ENCODE measurements at places on chromosomes 5 and 9.

- no peak for DNase-seq
These were observed 87.8 kb upstream of the HSPA9 start for GRCh38 chr5:138663009-138663408.

- DNase-seq, result no peak
These were observed 294.9 kb downstream of the NR3C1 start for GRCh38 chr5:143108498-143109128.

DNA sequence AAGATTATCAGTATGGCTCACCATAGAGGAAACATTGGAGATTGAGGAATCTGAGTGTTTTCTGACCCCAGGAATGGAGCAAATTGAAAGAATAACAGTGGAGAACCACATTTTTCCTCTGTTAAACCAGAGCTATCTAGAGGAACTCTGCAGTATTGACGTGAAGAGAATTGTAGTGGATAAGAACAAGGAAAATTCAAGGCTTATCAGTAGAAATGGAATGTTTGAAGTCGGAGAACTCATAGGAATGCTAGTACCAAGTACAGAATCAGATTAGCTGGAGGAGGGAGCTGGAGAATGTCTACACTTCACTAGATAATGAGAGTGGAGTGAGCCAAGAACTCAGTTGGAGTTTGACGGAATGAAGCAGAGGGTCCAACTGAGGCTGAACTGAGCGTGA lies 50.3 kb downstream of the SNCAIP start:
- DNase-seq, result no peak

DNA sequence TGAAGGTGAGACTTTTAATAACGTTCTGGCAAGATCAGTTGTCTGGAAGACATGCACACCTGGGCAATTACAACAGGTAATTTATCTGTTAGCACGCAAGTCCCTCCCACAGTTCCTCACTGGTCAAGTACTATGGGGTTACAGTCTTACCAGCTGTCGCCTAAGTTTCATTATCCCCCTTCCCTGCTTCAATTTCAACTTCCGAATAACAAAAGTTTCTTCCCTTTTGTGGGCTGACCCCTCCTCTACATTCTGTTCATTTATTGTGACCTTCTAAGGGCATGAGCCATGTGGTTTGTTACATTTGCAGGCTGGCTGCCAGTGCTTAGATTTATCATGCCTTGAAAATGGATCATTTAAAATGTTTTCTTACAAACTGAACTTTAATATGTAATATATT lies 16.5 kb downstream of the GAPT start:
- DNase-seq, result no peak

DNA sequence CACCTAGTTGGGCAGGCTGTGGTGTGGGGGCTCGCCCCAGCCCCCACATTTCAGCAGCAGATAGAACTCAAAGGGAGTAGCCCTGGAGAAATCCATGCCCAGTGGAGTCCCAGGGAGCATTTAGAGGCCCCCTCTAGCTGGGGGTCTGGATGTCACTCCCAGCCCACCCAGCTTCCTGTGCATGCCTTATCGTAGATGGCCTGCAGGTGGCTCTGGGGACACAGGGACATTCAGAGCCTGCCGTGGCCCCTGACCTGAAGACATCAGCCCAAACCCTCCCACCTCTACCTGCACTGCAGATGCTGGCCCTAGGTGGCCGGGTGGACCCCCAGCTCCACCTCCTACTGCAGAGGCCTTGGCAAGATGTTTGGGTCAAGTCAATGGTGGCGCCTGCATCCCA lies 49.0 kb upstream of the LMX1B start:
- no peak for DNase-seq

- no peak for DNase-seq
These were observed 194.5 kb upstream of the DAB2 start for GRCh38 chr5:39619168-39619818.

- DNase-seq, result no peak
These were observed 19.3 kb downstream of the PCSK5 start for GRCh38 chr9:75909776-75910175.

- DNase-seq, result peak; percentile 73
These were observed at the start of gene CLTB for GRCh38 chr5:176415952-176416924. CLTB (minus strand) TSS chr5:176416539; CDS start chr5:176416363, 176 bp downstream.

GRCh38 chr5:68848091-68848490 lies 245.7 kb upstream of the SLC30A5 start:
- DNase-seq, result no peak

DNA sequence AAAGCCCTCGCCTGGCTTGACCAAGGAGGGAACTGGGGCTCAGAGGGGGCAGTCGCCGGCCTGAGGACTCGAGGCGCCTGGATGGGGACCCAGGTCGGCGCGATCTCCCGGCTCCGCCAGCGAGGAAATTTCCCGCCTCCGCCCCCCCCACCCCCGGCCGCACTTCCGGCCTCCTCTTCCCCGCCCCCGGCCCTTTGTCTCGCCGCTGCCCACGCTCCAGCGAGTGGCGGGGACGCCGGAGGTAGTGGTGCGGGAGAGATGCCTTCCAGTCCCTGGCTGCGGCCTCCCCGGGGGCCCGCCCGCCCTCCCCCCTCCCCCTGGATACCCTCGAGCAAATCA lies 448 bp upstream of the GPRIN1 start:
- no peak for DNase-seq

DNA sequence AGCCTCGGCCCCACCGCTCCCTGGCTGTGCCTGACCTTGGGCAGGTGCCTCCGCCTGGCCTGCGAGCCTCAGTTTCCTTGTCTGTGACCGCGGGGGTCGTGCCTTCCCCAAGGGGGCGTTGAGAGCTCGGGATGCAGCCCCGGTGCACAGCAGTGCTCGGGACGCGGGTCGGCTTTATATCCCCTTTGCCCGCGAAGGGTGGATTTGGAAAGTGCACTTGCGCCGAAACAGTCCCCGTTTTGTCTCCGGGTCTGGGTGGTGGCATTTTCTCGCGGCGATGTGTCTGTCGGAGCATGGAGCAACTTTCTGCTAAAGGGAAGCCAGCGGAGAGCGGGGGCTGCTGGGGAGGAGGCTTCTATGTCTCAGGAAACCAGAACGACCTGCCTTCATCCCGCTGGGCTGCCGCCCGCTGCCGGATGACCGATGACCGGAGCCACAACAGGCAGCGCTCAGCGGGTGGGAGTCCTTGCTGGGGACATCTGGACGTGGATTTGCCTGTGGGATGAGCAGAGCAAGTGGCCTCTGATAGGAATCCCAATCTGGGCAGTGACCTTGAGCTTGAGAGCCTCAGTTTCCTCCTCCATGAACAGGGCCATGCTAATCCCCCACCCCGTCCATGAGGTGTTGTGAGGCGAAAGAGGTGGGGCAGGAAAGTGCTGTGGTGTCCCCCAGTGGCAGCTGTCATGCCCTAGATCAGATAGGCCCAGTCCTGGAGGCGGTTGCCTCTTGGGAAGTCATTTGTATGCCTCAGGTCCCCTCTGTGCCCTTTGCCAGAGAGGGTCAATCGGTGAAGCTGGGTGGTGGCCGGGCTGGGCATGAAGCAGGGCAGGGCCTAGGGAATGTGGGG lies 651 bp downstream of the HRH2 start:
- DNase-seq, result no peak

DNA sequence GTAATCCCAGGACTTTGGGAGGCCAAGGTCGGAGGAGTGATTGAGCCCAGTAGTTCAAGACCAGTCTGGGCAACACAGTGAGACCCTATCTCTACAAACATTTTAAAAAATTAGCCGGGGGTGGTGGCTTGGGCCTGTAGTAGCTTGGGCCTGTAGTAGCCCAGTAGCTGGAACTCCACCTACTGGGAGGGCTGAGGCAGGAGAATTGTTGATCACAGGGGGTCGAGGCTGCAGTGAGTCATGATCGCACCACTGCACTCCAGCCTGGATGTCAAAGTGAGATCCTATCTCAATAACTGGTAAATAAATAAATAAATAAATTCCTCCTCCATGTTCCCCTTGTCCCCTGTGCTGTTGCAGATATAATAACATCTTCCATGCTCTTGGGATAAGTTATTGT lies 14.3 kb downstream of the VCAN start:
- DNase-seq, result no peak

- DNase-seq, result no peak
These were observed 55.4 kb upstream of the GARNL3 start for GRCh38 chr9:127209220-127209619.

DNA sequence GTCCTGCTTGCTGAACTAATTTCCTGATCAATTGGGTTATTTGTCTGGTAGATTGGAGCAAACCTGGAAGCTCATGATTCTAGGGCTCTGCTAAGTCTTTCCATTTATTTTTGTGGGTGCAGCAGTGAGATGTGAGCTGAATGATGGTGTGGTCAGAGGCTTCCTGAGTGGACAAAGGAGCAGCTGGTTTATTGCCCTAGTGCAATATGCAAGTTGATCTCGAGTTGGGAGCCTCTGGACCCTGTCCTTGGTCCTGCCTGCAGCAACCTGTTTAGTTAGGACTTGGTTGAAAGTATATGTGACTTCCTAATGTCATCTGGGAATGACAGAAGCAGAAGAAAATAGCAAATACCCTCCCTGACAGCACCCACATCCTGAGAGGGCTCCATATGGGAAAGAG lies 4.2 kb upstream of the UNC5A start:
- no peak for DNase-seq

- DNase-seq, result no peak
These were observed 114.8 kb downstream of the ZNF622 start for GRCh38 chr5:16350816-16351215.

GRCh38 chr5:95812074-95812471 lies 10.5 kb downstream of the GLRX start:
- no peak for DNase-seq

GRCh38 chr9:37283730-37284325 lies 138.7 kb upstream of the GRHPR start:
- no peak for DNase-seq

DNA sequence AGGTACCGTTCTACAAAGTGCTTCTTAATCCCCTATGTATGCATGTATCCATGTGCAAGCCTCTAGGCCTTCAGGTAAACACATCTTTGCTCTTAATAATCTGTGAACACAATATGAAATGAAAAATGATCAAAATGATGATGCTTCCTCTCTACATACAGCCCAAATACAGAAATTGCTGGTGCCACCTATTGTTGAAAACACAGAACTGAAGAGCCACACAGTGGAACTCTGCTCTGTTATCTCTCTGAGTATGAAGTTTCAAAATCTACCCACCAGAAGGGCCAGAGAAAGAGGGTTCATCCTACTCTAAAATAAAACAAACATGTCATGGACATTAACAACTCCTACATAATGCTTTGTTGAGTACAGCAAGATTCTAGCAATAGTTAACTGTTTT lies 71.3 kb downstream of the GLIS3 start:
- no peak for DNase-seq

DNA sequence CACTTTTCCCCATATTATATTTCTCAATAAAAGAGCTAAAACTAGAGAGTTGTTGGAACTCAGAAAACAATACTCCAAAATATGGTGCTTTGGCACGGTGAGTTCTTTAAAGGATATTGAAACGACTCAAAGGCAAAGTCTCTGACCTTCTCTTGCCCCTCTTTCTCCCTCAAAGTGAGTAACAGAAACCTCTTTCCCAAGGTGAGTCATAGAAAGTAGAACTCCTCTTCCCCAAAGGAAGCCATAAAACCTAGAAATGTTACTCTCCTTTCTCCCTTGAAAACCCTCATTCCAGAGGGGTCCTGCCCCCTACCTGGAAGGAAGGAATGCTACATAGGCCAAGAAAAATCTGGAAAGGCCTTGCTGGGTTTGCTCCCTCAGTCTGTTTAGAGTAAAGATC lies 47.5 kb downstream of the RAPGEF6 start:
- DNase-seq, result no peak

GRCh38 chr5:151383011-151383410 lies 35.7 kb upstream of the SLC36A2 start:
- no peak for DNase-seq

DNA sequence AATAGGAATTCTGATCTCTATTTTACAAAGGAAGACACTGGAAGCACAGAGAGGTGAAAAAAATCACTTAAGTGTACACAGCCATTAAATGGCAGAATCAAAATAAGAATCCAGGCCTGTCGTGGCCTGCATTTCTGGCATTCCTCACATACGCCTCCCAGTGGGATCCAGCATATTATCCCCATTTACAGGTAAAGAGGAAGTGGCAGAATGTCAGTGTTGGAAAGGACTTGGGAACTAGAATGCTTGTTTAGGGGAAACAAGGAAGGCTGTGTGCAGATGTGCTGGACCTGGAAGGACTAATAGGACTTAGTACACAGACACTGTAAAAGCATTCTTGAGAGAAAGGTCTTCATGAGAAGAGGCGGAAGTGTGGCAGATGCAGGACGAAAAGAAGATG lies 241.8 kb downstream of the TRIM32 start:
- DNase-seq, result no peak

- DNase-seq, result no peak
These were observed 2.2 kb upstream of the MEGF9 start for GRCh38 chr9:120716483-120716882.

DNA sequence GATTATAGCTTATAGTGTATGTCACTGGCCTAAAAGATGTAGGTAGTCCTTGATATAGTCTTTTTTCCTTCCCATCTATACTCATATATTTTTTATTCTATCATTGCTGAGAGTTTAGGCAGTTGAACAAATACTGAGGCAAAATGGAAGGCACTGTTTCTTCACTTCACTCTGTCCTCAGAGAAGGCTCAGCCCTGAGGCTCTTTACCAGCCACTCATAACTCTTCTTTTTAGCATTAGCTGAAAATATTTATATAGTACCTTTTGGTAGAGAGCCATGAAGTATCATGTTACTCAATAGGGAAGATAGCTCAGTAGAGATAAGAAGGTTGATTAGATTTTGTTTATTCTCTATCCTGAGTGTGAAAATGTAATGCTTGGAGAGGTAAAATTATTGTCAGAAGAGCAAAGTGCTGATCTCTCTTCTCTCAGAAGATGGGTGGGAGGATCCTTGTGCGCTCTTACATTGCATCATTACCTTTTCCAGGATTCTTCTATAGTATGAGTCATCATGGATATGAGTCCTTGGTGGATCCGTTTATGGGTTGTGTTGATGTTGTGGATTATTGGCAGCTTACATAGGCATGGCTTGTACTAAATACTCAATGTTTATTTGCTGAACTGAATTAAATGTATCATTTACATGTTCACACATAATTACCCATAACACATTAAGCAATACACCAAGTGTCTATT lies 88.1 kb downstream of the ANXA1 start:
- DNase-seq, result no peak

DNA sequence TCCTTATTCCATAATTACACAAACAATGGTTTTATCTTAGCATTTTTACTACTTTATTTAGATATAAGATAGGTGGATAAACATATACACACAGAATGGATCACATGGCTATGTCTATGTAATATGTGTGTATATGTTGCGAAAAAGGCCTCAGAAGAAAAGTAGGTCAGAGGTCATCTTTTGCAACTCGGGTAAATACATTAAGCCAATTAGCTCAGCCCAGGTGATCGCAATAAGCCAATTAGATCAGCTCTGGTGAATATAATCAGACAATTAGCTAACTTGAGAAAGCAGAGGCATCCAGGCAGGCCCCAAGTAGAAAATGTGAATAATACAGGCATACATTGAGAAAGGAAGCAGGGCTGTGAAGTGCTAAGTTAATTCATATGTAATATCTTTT lies 24.3 kb downstream of the SLCO4C1 start:
- DNase-seq, result no peak

- DNase-seq, result no peak
These were observed 35.9 kb downstream of the CEP120 start for GRCh38 chr5:123387313-123387712.

GRCh38 chr5:128252196-128252595 lies 168.6 kb downstream of the SLC12A2 start:
- no peak for DNase-seq

All from stimulated activated CD8-positive, alpha-beta memory T cell treated with anti-CD3 and anti-CD28 coated beads, Interleukin-4, amount 100 ng/mL, for 1 hour (primary cell).